Type B pancreatic cell (in vitro differentiated cells): ENCODE measurements at places on chromosomes 4 and X. TPM values are rescaled to one million over a fixed set of nuclear protein-coding genes. Genes with fewer than 3 reads are reported as not detected.

DNA sequence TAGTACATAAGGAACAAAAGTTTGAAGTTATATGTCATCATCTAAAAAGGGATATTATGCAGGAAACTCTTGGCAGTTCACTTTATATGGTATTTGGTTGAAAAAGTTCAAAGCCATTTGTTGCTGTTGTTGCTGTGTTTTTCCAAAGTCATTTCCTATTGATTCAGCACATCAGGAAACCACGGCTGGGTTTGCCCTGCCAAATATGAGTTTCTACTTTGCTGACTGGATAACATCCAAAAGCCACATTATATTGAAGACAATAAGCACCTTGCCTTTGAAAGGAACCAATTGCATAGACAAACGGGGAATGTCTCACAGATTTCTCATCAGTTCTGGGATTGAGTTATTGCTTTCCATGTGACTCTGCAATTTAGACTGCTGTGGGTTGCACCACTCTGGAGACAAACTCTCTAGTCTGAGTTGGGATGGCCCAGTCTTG lies 206.1 kb downstream of the SLC39A8 start:
- H3K36me3 ChIP-seq: no peaks in the 10 kb centered on the region
- no peak overlapping the region for H3K27ac ChIP-seq
- no peak for DNase-seq
- H3K4me3 ChIP-seq: no peak overlapping the region
- no peaks in the 10 kb centered on the region for H3K27me3 ChIP-seq

The BEX4 gene
- 57.0 and 80.1 TPM in 2 replicates for total RNA-seq

The TRPC3 gene
- 0.45 and 1.0 TPM in 2 replicates for total RNA-seq

GRCh38 chrX:16885628-16886027 lies 15.5 kb upstream of the RBBP7 start:
- H3K27me3 ChIP-seq: no peaks in the 10 kb centered on the region
- no peak overlapping the region for H3K4me3 ChIP-seq
- H3K4me1 ChIP-seq: no peaks in the 10 kb centered on the region
- H3K36me3 ChIP-seq: no peaks in the 10 kb centered on the region
- no peak for DNase-seq
- H3K27ac ChIP-seq: no peak overlapping the region

The CXCL11 gene
- not detected in 2 replicates for total RNA-seq

GRCh38 chr4:37389967-37390580 lies 145.5 kb downstream of the NWD2 start:
- H3K27me3 ChIP-seq: peaks cover 3% of the 10 kb centered on the region
- H3K4me3 ChIP-seq: no peak overlapping the region
- no peak overlapping the region for H3K27ac ChIP-seq
- no peaks in the 10 kb centered on the region for H3K4me1 ChIP-seq

- peak overlapping the region; percentile 82 for H3K4me3 ChIP-seq
- H3K4me1 ChIP-seq: peaks cover 7% of the 10 kb centered on the region
- no peaks in the 10 kb centered on the region for H3K27me3 ChIP-seq
- no peaks in the 10 kb centered on the region for H3K36me3 ChIP-seq
Observed at GRCh38 chrX:44342866-44343265, 606 bp downstream of the EFHC2 start.

DNA sequence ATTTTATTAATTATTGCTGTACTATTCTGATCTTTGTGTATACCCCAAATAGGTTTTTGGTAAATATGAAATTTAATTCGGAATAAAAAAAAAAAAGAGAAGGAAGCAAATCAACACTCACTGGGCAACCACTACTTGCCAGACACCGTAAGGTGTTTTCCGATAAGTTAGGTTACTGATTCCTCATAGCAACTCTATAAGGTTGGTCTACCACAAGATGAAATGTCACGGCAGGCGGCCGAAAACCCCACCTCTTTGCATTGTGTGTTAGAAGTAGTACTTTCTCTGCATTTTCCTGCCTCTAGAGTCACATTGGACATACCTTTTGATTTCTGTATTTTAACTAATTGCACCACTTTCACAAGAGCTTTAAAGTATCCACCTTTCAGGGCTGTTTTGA lies 44.5 kb upstream of the RASGEF1B start:
- H3K27me3 ChIP-seq: no peaks in the 10 kb centered on the region
- peaks cover 13% of the 10 kb centered on the region for H3K4me1 ChIP-seq
- H3K36me3 ChIP-seq: no peaks in the 10 kb centered on the region
- no peak for DNase-seq
- H3K4me3 ChIP-seq: no peak overlapping the region

The MAP7D2 gene
- total RNA-seq: 2.0 and 2.8 TPM in 2 replicates

DNA sequence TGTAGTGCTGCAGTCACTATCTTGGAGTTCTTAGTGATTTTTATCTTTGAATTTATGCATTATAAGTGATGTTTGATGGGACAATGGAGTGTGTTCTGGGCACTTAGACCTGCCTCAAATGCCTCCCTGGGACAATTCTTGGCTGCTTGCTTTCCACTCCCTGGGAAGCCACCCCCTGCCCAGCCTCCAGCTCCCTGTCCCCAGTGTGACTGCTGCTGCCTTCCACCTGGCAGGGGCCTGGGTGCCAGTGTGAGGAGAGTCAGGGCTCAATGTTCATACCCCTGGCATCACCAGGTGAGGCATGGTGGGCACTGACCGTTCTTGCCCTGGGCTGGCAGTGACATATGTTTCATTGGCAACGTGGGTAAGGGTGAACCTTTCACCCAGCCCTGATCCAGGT lies 14.8 kb downstream of the MSX1 start:
- H3K4me1 ChIP-seq: peaks cover 28% of the 10 kb centered on the region
- H3K27ac ChIP-seq: no peak overlapping the region
- no peaks in the 10 kb centered on the region for H3K36me3 ChIP-seq
- DNase-seq: no peak
- H3K27me3 ChIP-seq: peaks cover 16% of the 10 kb centered on the region

The FGF16 gene
- not detected in 2 replicates for total RNA-seq

The RPL34 gene
- total RNA-seq: 1,454 and 1,551 TPM in 2 replicates

DNA sequence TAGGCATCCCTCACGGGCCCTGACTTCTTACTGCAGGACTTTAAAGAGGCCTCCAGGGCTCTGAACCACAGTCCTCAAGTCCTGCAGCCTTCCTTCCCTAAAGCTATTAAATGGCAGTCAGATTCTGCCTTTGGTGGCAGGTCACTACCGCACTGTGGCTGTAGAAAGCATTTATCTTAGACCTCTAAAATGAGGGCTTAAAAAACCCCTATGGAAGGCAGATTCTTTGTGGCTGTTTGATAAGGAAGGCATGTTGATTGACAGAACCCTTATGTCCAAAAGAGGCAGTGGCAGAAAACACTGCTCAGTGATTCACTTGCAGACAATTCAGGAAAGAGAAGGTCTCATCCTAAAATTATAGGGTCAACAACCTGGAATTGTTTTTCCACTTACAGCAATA lies 79.2 kb downstream of the FBXL5 start:
- no peak overlapping the region for H3K27ac ChIP-seq
- H3K4me1 ChIP-seq: no peaks in the 10 kb centered on the region
- no peaks in the 10 kb centered on the region for H3K27me3 ChIP-seq
- DNase-seq: no peak

- H3K4me1 ChIP-seq: no peaks in the 10 kb centered on the region
- no peak for DNase-seq
- no peak overlapping the region for H3K27ac ChIP-seq
- H3K4me3 ChIP-seq: no peak overlapping the region
Observed at GRCh38 chr4:36269101-36269500, 12.3 kb upstream of the DTHD1 start.

The RASL11B gene
- 2.7 and 15.7 TPM in 2 replicates for total RNA-seq

The HTN1 gene
- not detected in 2 replicates for total RNA-seq

DNA sequence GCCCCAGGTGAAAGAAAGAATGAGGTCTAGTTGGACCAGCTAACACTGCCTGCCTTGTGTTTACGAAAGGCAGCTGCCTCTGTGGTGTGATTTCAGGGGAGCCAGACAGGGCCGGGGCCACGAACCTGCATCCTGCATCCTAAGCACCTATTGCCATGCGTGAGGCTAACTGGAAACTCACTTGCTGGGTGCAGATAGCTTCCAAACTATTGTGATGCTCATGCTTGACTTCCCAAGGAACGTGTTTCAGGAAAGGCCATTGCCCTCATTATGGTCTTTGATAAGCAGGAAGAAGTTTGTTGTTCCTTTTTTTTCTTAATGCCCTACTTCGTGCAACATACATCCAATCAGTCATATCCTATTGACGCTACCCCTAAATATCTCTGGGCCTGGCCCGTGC lies 2.3 kb upstream of the IRF2 start:
- H3K27me3 ChIP-seq: no peaks in the 10 kb centered on the region
- DNase-seq: no peak
- peak overlapping the region; percentile 51 for H3K27ac ChIP-seq
- H3K36me3 ChIP-seq: no peaks in the 10 kb centered on the region
- H3K4me3 ChIP-seq: peak overlapping the region; percentile 65
- peaks cover 30% of the 10 kb centered on the region for H3K4me1 ChIP-seq

GRCh38 chrX:19897091-19897490 lies 9.7 kb upstream of the SH3KBP1 start:
- no peak for DNase-seq
- no peaks in the 10 kb centered on the region for H3K36me3 ChIP-seq
- no peaks in the 10 kb centered on the region for H3K4me1 ChIP-seq
- no peaks in the 10 kb centered on the region for H3K27me3 ChIP-seq
- no peak overlapping the region for H3K4me3 ChIP-seq

- H3K4me1 ChIP-seq: peaks cover 31% of the 10 kb centered on the region
- peaks cover 30% of the 10 kb centered on the region for H3K27me3 ChIP-seq
- no peak overlapping the region for H3K27ac ChIP-seq
- peak overlapping the region; percentile 40 for H3K4me3 ChIP-seq
- no peaks in the 10 kb centered on the region for H3K36me3 ChIP-seq
- DNase-seq: no peak
Observed at GRCh38 chr4:5034206-5034605, 14.9 kb upstream of the CYTL1 start.

The HTN3 gene
- not detected in 2 replicates for total RNA-seq

DNA sequence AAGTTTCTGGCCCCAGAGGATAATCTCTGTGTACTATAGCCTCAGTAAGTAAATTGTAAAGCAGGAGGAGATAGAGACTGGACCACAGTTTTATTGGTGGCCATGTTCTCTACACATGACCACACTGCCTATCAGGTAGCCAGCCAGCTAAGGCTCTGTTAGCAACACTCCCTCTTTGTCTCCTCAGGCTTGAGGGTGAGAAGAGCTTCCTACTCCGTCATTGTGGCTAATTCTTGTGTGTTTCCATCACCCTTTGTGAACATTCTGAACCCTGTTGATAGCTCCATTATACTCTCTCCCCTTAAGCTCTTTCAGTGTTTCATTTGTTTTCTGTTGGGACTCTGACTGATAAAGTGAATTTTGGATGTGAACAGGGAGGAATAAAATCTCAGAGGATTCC lies 233.4 kb downstream of the CFAP299 start:
- H3K4me1 ChIP-seq: no peaks in the 10 kb centered on the region
- DNase-seq: no peak
- no peaks in the 10 kb centered on the region for H3K36me3 ChIP-seq
- no peak overlapping the region for H3K4me3 ChIP-seq
- H3K27me3 ChIP-seq: peaks cover 4% of the 10 kb centered on the region

- no peaks in the 10 kb centered on the region for H3K4me1 ChIP-seq
- H3K4me3 ChIP-seq: no peak overlapping the region
- no peaks in the 10 kb centered on the region for H3K27me3 ChIP-seq
Observed at GRCh38 chr4:87442889-87443288, 20.5 kb downstream of the NUDT9 start.

The PABPC1L2B gene
- 0.17 TPM in 1 of 2 replicates, not detected in the other for total RNA-seq

The ETDB gene
- not detected in 2 replicates for total RNA-seq

DNA sequence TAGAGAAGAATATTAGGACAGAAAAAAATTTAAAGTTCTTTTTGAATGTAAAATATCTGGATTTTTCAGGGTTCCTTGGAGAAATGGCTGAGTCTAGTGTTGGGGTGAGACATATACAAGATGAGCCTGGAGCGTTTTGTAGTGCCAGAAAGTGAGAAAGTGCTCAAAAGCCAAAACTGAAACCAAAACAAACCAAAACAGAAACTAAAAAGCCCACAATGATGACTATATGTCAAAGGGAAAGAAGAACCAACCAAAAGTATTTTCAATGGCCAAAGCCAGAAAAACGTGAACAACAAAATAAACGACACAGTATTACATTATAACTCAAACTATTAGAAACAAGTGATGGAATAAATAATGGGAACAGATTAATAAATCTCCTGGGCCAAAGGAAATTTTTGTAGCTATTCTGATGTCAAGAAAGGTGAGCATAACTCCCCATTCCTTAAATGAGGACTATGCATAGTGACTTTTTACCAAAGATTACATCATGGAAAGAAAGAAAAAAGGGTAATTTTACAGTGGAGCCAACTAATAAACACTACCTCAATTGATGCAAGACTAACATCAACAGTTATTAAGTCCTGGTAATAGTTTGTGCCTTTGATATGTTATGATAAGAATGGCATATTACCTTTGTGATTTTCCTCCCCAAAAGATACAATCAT lies 1137.6 kb downstream of the C4orf33 start:
- no peak for DNase-seq
- no peaks in the 10 kb centered on the region for H3K4me1 ChIP-seq
- H3K27ac ChIP-seq: no peak overlapping the region
- no peaks in the 10 kb centered on the region for H3K36me3 ChIP-seq

The MXRA5 gene
- 38.3 and 109 TPM in 2 replicates for total RNA-seq

The ABLIM2 gene
- total RNA-seq: 2.6 and 3.4 TPM in 2 replicates

- no peaks in the 10 kb centered on the region for H3K4me1 ChIP-seq
- DNase-seq: no peak
- H3K4me3 ChIP-seq: no peak overlapping the region
- peak overlapping the region; percentile 59 for H3K27ac ChIP-seq
- H3K36me3 ChIP-seq: no peaks in the 10 kb centered on the region
Observed at GRCh38 chrX:107135049-107135964, 16.7 kb upstream of the RBM41 start.

- no peak for DNase-seq
- no peak overlapping the region for H3K27ac ChIP-seq
- no peaks in the 10 kb centered on the region for H3K27me3 ChIP-seq
Observed at GRCh38 chr4:86543080-86543479, 51.0 kb upstream of the PTPN13 start.

The TEC gene
- 1.8 and 3.8 TPM in 2 replicates for total RNA-seq

The UNC5C gene
- 20.5 and 95.0 TPM in 2 replicates for total RNA-seq

DNA sequence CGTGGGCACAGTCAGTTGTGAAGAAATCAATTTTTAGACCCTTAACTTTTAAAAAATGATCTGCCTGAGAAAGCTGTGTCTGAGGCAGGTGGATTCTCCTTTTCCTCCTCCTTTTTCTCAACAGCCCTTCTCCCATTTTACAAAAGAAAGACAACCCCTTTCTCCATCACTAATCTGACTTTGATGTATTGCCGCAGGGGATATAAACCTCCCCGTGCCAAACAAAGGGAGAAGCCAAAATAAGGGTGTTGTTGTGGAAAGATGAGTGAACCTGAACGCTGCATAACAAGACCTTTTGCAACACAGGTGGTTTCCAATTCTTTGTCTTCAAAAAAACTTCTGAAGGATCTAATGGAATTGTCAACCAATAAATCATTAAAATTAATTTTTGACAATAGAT lies 8.4 kb upstream of the FHL1 start:
- no peak overlapping the region for H3K4me3 ChIP-seq
- no peak overlapping the region for H3K27ac ChIP-seq
- DNase-seq: no peak
- H3K27me3 ChIP-seq: peaks cover 2% of the 10 kb centered on the region

GRCh38 chr4:5082376-5082775 lies 31.1 kb downstream of the STK32B start:
- H3K27ac ChIP-seq: no peak overlapping the region
- peaks cover 3% of the 10 kb centered on the region for H3K27me3 ChIP-seq
